ENCODE measurements at places on chromosomes 4 and X.

DNA sequence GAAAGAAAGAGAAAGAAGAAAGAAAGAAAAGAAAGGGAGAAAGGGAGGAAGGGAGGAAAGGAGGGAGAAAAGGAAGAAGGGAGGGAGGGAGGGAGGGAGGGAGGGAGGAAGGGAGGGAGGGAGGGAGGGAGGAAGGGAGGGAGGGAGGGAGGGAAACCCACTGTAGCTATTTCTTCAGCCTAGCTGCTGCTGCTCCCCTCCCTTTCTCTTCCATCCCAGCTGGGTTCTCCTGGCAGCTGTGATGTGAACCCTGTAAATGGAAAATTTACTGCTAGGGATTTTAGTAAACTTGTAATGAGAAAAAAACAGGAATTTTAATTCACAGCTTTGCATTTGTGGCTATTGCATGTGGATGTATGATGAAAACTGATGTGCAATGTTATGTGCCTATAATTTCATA, 8.0 kb downstream of the NR0B1 start:
- DNase-seq, result no peak

- DNase-seq, result no peak
Observed at GRCh38 chrX:53086464-53086863, 4.3 kb downstream of the TSPYL2 start.

- DNase-seq, result no peak
Observed at GRCh38 chrX:1595711-1596060, 4.3 kb downstream of the AKAP17A start.

- no peak for DNase-seq
Observed at GRCh38 chrX:11687157-11687556, 21.4 kb upstream of the ARHGAP6 start.

GRCh38 chr4:127642169-127642568, 9.4 kb downstream of the INTU start:
- no peak for DNase-seq

DNA sequence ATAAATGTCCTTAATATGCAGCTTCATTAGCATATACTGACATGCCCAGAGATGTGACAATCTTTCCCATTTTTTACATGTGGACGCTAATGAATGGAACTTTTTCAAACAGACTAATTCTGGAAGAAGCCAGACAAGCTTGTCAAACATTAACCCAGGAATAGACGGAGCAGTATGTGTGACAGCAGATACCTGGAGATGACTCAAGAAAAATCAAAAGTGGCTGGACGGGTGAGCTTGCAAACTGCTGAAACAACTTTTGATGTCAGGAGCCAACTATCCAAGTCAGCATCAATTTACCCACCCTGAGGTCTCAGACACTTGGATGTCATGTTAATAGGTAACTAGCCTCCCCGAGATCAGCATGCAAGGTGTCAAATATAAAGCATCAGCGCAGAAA, 183.0 kb downstream of the PACRGL start:
- peak; percentile 23 for DNase-seq

- no peak for DNase-seq
Observed at GRCh38 chr4:146709956-146710355, 71.3 kb downstream of the POU4F2 start.

DNA sequence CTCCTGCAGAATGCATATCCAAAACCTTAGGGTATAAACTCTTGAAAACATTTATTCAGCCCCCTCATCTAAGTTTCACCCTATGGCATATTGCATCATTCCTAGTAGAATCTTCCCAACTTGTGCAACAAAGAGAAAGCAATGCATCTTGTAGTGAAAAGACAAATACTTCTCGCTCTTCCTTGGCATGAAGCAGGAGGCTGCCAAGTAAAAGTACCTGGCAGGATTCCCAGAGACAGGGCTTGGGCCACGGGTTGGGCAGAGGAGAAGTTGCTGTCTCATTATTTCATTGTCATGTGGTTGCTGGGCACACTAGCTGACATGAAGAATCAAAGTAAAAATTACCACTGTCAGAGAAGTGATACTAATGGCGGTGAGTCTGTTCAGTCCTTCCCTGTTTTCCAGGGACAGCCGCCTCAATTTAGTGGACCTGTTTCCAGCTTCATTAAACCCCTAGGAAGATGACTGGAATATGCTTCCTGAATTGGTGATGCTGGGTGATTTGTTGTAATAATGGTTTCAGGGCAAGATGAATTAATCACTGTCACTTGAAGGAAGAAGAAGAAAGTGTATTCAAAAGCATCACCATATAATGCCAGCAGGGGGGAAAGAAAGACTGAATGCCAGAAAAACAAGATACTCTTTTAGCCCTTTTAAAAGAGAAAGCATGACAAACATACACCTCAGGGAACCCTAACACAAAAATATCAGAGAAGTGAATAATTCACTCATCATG, 380.5 kb upstream of the IGFBP7 start:
- DNase-seq, result no peak

GRCh38 chrX:123337886-123338639, 154.0 kb downstream of the GRIA3 start:
- DNase-seq, result no peak

DNA sequence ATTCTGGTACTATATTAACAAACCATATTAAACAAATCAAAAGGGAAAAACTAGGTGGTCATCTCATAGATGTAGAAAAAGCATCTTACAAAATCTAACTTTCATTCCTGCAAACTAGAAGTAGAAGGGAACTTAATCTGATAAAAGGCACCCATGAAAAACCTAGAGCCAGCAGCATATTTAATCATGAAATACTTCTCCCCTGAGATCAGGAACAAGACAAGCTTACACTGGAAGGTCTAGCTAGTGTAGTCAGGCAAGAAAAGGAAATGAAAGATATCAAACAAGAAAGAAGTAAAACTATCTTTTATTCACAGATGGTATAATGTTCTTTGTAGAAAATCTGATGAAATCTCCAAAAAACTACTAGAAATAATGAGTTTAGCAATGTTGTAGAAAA, 41.2 kb downstream of the ATP10D start:
- DNase-seq, result no peak

- DNase-seq, result no peak
Observed at GRCh38 chr4:20288047-20288650, 36.4 kb downstream of the SLIT2 start.

- DNase-seq, result no peak
Observed at GRCh38 chr4:24404281-24404680, 180.1 kb downstream of the DHX15 start.

DNA sequence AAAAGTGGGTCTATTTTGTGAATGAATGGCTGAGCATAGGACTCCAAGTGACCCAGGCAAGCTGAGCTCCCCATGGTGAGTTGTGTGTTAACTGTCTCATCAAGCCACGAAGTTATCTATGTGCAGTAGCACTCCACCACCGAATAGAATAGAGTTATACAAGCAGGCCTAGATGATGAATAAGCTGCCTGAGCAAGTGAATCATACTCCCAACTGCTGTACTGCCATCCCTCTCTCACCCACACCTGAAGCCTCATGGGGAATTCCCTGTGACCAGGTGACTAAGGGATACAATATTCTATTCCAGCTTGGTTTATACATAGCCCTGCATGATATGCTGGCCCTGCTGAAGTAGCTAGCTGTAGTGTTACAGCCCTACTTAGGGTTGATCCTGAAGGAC, 38.7 kb downstream of the KDM5C start:
- no peak for DNase-seq

- no peak for DNase-seq
Observed at GRCh38 chr4:7944599-7945220, 5.0 kb upstream of the AFAP1 start.

DNA sequence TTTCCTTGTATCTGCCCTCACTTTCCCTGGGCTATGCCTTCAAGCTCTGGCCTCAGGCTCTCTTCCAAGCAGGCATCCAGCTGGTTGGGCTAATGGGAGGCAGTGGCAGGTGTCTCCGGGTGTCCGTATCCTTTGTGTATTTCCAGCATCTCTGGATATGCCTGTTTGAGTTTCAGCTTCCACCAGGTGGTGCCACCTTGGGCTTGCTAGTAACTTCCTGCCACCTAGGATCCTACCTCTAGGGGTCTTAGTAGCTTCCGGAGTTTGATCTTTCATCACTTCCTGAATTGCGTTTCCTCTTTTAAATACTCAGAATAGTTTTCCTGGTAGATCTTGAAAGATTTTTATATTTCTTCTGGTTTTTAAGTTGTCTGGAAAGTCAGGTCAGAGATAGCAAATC, 23.2 kb upstream of the ANOS1 start:
- DNase-seq, result peak; percentile 14

DNA sequence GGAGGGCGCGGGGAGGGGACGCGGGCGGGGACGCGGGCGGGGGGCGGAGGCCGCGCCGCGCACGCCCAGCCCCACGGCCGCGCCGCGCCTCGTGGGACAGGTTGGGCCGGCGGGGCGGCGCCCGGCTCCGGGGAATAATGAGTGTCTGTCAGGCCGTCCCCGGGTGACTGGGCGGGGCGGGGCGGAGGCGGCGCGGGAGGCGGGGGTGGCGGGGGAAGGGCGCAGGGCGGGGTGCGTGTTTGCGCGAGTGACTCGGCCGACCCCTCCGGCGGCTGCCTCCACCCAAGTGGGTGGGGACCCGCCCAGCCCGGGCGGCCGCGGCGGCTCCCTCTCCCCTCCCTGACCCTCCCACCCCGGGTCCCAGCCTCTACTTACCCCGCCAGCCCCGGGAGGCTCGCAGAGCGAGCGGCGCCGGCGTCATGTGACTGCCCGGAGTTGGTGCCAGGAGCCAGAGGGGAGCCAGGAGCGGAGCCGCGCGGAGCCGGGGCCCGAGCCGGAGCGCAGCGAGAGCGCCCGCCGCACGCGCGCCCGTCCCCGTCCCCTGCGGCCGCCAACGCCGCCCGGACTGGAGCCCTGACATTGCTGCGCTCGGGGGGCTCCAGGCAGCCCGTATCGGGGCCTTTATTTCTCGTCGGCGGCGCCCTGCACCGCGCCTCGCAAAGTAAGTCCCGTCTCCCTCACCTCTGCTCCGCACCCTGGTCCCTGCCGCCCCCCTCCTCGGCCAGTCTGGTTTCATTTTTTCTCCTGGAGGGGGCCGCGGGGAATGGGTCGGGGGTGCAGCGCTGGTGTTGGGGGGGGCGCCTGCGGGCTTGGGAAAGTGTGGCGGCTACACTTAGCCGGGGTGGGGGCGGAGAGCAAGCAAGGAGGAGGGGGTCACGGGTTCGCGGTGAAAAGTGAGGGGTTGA, at the start of gene KLF3:
TSS of gene KLF3 (plus strand) at position 399 of the 905 bp plus-strand sequence. CDS start 16,427 bp downstream, outside the sequence.
- peak; percentile 88 for DNase-seq

DNA sequence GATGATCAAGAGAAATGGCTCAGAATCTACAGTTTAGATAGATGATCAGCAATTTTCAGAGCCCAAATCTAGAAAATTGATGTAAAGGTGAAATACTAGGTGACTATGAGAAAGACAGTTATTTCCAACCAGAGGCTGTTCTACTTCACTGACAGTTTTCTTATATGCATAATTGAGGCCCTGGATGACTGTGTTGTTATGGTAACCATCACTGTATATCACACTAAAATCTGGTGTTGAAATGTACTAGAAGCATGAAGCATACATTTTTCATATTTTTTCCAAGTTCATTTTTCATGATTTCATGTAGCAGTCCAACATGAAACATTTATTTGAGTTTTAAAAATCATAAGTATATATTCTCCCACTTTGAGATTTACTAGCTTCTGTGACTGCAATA, 87.4 kb downstream of the ATXN3L start:
- DNase-seq, result no peak
